MV-4-11 (cell line): ENCODE measurements at places on chromosomes 4 and X.
A peak's percentile ranks its signal among the peaks of the same experiment; 100 is the strongest.

DNA sequence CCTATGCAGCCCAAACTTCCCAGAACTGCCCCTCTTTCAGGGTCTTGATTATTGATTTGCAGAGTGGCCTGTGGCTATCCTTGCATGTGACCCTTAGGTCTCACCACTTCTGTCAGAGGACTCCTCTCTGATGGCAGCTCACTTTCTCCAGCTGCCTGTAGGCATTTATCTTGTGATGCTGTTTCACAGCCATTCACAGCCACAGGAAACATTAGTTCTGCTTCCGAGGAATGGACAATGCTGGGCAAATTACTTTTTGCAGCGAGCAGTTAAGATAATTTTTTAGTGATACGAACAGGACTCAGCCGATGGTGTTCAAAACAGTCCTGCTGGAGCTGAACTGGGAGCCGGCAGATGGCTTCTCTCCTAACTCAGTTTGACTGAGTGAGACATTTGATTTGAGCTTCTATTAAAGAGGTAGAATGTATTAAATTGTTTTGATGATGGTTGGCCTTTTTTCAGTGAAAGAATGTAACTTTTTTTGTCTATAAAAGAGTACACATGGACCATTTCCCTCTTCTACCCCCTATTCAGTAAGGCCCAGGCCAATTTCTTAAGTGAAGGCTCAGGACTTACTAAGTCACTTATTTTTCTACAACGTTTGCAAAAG is 58.4 kb upstream of the TMEM150C start:
- no peak for DNase-seq

- no peak for DNase-seq
These were observed 72.4 kb downstream of the SORCS2 start for GRCh38 chr4:7264694-7265093.

GRCh38 chr4:42150653-42151567 is 1.5 kb downstream of the BEND4 start:
- peak; percentile 61 for DNase-seq

DNA sequence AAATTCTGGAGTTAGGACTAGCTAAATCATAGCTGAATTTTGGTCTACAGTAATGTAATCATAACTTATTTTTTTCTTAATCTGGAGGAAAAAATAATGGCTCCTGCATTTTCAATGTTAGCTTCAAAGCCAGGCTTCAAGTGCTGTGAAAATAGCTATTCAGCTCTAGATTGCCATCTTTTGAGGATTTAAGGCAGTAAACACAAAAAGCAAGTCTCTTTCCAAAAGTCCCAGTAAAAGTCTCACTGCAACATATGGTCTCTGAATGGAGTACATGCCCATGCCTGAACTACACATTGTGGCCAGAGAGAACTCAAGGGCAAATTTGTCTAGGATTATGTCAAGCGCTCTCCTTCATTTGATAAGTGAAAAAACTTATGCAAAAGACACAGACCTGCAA is 720.9 kb downstream of the FSTL5 start:
- DNase-seq: no peak

GRCh38 chr4:173752610-173753230 is 222.7 kb upstream of the HAND2 start:
- DNase-seq: peak; percentile 14

DNA sequence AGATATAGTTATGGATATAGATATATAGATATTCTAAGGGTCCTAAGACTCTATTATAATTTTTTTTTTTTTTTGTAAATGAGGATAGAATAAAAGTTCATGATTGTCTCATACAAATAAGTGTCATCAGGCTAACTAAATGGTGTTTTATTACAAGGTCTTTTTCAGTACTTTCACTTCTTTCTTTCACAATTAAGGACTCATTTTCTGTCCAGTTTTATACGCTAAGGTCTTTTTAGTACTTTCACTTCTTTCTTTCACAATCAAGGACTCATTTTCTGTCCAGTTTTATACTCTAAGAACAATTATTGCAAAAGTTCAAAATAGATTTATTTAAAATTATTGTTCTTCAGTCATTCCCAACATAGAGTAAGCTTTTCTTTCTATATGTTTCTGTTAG is 32.7 kb downstream of the RUFY3 start:
- DNase-seq: peak; percentile 91
